Activated T-helper 17 cell treated with anti-CD3 and anti-CD28 coated beads, Interleukin-2, amount 50 U/mL, for 72 hours (primary cell): ENCODE measurements at places on chromosomes 6 and 20. TPM values are rescaled to one million over a fixed set of nuclear protein-coding genes. Genes with fewer than 3 reads are reported as not detected.
A peak's percentile ranks its signal among the peaks of the same experiment; 100 is the strongest.

DNA sequence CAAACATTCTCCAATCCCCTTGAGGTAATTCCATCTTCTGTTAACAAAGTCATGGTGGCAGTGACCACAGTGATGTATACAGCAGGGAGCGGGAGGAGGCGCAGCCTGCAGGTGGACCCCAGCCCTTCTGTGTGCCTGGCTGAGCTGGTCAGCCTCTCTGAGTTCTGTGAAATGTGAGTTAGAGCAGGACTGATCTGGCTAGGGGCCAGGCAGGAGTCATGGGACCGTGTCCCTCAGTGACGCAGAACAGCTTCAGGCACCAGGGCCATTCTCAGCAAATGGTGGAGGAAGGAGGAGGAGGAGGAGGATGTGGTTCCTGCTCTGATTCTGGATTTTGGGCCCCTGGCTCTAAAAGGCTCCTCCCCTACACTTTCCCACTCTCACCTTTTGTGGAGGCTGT is 6.9 kb downstream of the PHACTR3 start:
- no peak for ATAC-seq

DNA sequence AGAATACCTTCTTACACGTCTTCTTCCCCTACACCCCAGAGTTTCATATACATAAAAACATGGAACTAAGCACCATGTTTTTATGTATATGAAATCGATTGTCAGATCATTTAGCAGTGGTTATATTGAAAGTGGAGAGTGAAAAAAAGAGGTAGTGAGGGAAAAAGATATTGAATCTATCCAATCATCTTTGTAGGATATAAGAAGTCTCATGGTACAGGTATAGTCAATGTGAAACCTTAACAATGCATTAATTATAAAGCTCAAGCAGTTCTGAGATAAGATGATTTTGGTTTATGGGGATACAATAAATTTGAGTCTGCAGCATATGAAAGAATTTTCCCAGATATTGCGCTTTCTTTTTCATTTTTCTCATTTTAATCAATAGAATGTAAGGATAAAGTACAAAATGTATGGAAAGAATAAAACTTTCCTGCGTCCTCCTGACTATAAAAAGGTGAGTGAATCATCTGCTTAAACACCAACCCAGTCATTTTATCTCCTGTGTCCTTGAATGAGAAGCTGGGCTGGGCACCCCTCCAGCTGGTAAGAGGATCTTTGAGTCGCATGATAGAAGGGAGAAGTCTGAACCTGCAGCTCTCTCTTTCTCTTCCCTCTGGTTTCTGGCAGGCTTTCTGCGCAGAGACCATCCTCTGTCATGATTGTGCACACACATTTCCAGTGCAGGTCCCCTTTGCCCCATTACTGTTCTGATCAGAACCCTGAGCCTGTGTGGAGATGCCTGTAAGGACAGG is 28.1 kb upstream of the AKIRIN2 start:
- ATAC-seq: peak; percentile 32

- peak; percentile 90 for ATAC-seq
Measured at GRCh38 chr6:169990095-169991030, 238.9 kb downstream of the ERMARD start.

BTN1A1 gene
- total RNA-seq: not detected

ADGB gene
- total RNA-seq: not detected

TMC2 gene
- not detected for total RNA-seq
